ENCODE measurements at places on chromosomes 4 and X.

DNA sequence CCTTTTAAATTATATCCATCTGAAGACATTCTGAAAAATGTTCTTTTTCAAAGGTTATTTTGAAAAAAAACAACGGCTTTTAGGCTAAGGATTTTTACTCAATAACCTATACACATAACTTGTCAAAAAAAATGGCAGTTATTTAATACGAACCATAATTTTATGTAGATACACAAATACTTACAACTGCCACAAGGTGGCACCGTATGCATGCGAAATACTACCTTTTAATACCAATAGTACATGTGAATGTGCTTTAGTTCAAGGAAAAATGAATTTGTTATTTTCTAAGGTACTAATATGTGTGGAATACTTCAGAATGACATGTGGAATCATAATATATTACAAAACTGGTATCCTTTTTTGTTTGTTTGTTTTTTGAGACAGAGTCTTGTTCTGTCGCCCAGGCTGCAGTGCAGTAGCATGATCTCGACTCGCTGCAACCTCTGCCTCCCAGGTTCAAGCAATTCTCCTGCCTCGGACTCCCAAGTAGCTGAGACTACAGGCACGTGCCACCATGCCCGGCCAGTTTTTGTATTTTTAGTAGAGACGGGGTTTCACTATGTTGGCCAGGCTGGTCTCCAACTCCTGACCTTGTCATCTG lies 4.6 kb upstream of the MAD2L1 start:
- no peak overlapping the region for H3K4me3 ChIP-seq
- no peaks in the 10 kb centered on the region for H3K27me3 ChIP-seq
- no peak overlapping the region for H3K27ac ChIP-seq
- DNase-seq = no peak

DNA sequence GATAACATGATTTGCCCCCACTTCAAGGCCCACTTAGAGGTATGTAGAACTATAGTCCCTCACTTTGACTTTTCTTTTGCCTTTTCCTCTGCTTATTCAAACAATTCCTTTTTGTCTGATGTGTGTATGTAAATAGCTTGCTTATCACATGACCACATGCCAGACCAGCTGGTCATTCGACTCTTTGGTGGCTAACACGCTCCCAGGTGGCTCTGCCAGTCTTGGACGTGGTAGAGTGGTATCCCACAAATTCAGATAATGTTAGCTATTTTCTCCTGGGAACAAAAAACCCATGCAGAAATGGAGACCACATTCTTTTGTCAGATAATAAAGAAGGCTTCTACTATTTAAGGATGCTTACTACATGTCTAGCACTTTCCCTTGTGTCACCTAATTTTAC lies 47.9 kb downstream of the ARHGAP24 start:
- H3K27me3 ChIP-seq = no peaks in the 10 kb centered on the region
- no peak overlapping the region for H3K27ac ChIP-seq
- no peaks in the 10 kb centered on the region for H3K36me3 ChIP-seq
- H3K4me1 ChIP-seq = no peaks in the 10 kb centered on the region
- no peak overlapping the region for H3K4me3 ChIP-seq

DNA sequence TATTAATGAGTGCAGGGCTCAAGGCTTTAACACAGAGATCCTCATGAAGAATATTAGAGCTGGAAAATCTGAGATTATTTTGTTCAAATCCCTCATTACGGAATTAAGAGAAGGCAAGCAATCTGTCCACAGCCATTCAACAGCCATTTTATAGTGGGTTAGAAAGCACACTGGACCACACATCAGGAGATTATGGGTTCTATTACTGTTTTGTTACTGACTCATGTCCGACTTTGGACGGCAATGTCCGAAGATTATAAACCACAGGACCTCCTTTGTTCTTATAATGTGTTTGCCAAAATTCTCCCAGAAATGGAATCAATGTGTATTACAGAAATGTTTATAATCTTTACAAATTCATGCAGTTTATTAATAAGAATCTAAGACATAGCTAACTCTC lies 8.1 kb downstream of the LAMTOR3 start:
- H3K36me3 ChIP-seq = peaks cover 48% of the 10 kb centered on the region
- H3K4me1 ChIP-seq = peaks cover 11% of the 10 kb centered on the region
- H3K27me3 ChIP-seq = no peaks in the 10 kb centered on the region
- no peak overlapping the region for H3K4me3 ChIP-seq

- H3K27ac ChIP-seq = no peak overlapping the region
- peaks cover 4% of the 10 kb centered on the region for H3K4me1 ChIP-seq
- no peak overlapping the region for H3K4me3 ChIP-seq
- H3K27me3 ChIP-seq = no peaks in the 10 kb centered on the region
- no peak for DNase-seq
Observed at GRCh38 chr4:122674371-122674770, 53.5 kb upstream of the IL21 start.

Measured in vagina (tissue), 2 donors.